Pons (tissue), 1 donor: ENCODE measurements at places on chromosomes 12 and 14.
A peak's percentile ranks its signal among the peaks of the same experiment; 100 is the strongest.

- no peak for DNase-seq
These were observed 21.9 kb downstream of the OR6J1 start for GRCh38 chr14:22622255-22622654.

GRCh38 chr14:56065621-56066290 is 52.5 kb upstream of the PELI2 start:
- DNase-seq = no peak

GRCh38 chr14:64685371-64686281 is 18.6 kb upstream of the PLEKHG3 start:
- DNase-seq = no peak

DNA sequence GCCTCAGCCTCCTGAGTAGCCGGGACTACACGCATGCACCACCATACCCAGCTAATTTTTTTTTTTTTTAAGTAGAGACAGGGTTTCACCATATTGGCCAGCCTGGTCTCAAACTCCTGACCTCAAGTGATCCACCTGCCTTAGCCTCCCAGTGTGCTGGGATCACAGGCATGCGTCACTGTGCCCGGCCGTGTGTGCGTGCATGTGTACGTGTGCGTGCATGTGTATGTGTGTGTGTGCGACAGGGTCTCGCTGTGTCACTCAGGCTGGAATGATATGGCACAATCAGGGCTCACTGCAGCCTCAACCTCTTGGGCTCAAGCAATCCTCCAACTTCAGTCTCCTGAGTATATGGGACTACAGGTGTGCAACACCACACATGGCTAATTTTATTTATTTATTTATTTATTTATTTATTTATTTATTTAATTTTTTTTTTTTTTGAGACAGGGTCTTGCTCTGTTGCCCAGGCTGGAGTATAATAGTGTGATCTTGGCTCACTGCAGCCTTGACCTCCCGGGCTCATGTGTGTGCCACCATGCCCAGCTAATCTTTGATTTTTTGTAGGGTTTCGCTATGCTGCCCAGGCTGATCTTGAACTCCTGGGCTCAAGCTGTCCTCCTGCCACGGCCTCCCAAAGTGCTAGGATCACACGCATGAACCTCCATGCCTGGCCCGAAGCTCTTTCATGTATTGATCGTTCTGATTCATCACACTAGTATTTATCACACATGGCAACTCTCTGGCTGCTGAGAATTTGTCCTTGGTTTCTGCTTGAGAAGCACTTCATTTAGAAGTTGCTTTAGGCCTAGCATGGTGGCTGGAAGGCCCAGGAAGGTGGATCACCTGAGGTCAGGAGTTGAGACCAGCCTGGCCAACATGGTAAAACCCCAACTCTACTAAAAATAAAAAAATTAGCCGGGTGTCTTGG is 35.9 kb upstream of the CLIP1 start:
- DNase-seq = no peak

DNA sequence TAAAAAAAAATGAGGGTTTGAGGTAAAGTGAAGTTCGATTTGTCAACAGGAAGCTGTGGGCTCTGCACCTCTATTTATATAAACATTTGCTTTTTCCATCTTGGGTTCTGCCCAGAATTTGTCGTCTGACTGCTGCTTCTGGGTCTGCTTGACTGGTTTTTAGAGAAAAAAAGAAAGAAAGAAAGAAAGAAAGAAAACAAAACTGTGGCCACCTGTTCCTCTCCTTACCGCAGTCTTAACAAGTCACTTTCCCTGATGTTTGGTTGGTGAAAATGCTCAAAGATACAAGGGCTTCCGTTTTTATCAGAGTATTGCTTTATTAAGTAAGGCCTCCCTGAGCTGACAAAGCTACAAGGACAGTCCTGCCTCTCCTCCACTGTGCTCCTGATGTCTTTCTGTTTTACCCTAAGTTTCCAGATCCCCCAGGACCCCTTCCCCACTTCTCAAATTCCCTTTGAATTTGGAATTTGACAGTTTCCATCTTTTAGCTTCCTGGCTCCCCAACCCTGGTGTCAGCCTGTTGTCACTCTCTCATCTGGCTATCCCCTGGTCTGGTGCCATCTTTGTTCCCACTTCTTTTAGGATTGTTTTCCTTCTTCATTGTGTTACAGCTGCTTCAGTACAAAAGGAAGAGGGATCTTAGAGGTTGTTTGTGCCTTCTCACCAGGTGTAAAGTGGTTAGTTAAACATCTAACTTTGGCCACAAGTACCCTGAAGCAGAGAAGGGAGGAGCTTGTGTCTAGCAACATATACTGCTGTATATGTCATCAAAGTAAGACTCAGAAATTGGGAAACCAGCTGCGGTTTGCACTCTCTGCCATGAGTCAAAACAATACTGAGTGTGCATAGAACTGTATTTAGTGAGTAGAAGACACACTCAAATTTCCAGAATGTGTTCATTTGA is 18.0 kb downstream of the MFAP5 start:
- DNase-seq = no peak

GRCh38 chr12:22410486-22410885 is 76.0 kb upstream of the ST8SIA1 start:
- no peak for DNase-seq

- DNase-seq = no peak
These were observed 60.8 kb upstream of the NEDD1 start for GRCh38 chr12:96846293-96846692.

DNA sequence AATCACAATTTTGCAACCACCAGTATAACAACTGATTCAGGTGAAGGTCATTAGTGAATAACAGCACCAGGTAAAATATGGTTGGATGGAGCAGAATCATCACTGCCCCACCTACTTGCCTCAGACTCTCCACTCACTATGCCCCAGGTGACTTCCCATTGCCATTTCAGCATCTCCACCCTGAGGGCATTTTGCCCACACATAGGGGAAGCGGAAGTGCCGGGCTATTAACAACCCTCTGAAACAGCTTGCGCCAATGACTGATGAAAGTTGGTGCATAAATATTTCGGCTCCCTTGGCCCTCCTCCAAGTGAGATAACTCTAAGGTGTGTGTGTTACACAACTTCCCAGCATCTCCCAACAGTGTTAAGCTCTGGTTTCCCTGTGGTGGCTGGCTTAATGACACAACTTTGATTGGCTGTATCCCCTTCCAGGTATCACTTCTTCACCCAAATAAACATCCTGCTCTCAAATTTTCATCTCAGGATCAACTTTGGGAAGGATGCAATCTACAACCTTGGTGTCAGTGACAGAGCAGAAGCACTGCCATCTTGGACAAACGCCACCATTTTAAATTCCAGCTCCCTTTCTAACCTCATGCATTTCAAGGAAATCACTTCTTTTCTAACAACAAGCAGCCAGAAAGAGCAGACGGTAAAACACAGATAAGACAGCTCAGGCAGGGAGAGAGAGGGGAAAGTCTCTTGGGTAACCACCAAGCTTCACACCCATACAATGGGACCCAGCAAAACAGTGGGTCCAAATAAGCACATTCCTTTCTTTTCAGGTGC is 73.6 kb upstream of the PPP2R5C start:
- DNase-seq = no peak

GRCh38 chr12:3045494-3045893 is 31.7 kb upstream of the TSPAN9 start:
- no peak for DNase-seq

- DNase-seq = peak; percentile 89
These were observed at the start of gene IFI27L2 for GRCh38 chr14:94129111-94129757. Gene IFI27L2 (minus strand): TSS chr14:94129604. CDS start chr14:94129564, 40 bp downstream.

DNA sequence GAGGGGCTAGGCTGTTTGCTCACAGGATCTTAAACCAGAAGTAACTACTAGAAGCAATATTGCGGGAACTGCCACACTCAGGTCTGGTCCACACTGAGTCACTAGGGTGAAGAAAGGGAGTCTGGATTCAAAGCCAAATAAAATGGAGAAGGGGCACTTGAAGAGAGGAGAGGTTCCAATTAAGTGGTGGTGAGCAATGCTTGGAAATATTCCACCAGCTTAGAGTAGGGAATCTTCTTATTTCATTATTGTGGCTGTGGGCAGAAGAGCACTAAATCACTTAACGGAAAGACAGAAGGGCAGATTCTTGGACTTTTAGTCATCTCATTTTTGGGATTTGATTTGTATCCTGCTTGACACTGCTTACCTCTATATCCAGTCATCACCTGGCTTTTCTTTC is 48.6 kb upstream of the PPP1R12A start:
- DNase-seq = no peak

- DNase-seq = no peak
These were observed 156.3 kb upstream of the LRIG3 start for GRCh38 chr12:59076622-59077021.

- no peak for DNase-seq
These were observed 41.1 kb downstream of the GTF2A1 start for GRCh38 chr14:81179631-81180030.

- DNase-seq = no peak
These were observed 4.6 kb downstream of the BEGAIN start for GRCh38 chr14:100582496-100583165.

DNA sequence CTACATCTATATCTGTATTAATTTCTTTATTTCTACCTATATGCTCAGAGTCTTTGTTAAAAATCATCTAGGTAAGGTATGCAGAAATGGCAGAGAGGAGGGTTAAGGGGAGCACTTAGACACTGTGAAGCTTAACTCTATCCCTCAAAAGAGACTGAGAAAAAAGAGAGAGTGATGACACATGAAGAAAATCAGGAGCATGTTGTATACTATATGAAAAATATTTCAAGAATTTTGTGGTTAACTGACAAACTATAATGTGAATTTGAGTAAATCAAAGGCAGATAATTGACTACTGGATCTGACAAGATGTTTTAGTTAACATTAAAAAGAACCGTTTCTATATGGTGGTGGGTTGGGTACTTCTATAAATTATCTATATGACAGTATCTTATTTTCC is 1814.2 kb upstream of the SEL1L start:
- DNase-seq = no peak

DNA sequence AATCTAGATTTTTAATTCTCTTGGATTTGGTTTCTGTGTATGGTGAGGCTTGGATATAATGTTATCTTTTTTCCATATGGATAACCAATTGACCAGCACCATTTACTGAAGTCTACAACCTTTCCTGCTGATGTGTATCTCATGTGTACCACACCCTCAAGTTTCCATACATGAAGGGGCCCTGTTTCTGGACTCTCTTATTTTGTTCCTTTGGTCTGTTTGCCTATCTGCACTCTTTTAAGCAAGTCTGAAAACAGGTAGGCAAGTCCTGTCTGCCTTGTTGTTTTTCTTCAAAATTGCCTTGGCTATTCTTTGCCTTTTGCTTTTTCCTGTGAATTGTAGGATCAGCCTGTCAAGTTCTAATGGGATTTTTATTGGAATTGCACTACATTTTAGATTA is 44.6 kb downstream of the MAX start:
- DNase-seq = no peak

- peak; percentile 13 for DNase-seq
These were observed 193.0 kb downstream of the MON2 start for GRCh38 chr12:62659453-62660295.

DNA sequence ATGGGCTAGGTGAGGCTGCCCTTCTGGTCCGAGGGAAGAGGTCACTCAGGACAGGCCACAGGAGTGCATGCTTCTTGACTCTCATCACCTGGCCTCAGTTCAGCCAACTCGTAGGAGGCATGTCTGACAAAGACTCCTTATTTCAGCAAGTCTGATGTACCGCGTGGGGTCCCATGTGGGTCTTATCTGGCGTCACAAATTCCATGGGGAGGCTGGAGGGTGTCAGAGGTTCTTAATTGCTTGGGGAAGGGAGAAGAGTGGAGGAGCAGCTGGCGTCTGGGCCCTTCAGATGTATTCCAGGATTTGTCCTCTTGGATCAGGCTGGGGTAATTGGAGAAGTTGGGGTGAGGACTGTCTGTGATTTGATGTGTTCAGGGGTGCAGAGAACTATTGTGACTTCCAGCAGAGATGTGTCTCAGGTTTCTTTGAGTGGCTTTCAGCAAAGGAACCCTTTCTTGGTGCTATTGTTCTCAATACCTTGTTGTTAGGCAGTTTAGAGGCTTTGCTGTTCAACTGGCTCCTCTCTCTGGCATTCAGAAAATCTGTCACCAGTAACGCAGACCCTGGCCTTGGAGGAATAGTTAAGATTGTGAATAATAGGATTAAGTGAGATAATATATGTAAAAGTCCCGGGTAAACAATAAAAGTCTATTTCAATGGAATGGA is 60.1 kb downstream of the SUSD6 start:
- no peak for DNase-seq

DNA sequence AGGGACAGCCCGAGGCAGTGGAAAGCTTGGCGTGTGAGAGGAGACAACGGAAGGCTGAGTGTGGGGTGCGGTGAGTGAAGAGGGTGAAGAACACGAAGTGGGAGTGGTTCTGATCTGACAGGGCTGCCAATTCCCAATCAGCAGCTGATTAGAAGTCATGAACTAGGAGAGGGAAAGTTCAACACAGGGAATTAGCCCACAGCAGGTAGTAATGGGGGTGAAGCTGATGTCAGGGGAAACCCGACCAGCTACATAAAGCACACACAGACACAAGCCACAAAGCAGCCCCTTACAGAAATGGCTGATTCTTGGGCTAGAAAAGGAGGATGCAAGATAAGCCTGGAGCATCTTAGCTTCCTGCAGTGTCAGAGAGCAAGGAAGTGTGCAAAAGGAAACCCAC is 47.5 kb upstream of the TCL1A start:
- no peak for DNase-seq

DNA sequence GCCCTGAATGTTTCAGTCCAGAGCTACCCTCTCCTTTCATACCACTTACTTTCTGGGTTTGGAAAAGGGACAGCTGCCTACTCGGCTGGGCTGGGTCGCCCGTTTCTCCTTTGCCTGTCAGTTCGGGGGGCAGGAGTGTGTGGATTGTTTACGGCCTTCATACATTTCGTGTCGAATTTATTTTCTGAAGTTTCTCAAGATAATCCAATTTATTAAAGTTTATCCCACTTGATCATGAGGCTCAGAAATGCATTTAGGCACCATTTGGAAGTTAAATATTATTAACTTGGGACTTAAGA is 608 bp downstream of the ZNF410 start:
- no peak for DNase-seq

- DNase-seq = no peak
These were observed 861.3 kb upstream of the SEL1L start for GRCh38 chr14:82394916-82395315.

DNA sequence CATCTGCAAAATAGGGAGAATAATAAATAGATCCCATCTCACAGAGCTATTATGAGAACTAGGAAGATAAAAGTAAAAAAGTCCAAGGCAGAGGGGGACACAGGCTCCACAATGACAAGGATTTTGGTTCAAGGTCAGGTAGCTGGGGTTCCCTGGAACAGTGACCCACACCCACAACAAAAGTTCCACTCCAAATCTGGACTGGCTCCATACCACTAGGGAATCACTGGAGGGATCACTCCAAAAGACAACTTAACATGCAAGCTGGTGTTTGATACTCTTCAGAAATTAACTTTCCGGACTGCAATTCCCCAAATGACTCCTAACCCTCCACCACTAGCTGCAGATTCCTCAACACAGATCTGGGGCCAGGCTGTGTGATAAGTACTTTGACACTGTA is 54.9 kb downstream of the ITPK1 start:
- no peak for DNase-seq

- DNase-seq = peak; percentile 63
These were observed 276.3 kb upstream of the FAR2 start for GRCh38 chr12:28872654-28873268.
